ENCODE measurements at places on chromosomes 12 and 14.

DNA sequence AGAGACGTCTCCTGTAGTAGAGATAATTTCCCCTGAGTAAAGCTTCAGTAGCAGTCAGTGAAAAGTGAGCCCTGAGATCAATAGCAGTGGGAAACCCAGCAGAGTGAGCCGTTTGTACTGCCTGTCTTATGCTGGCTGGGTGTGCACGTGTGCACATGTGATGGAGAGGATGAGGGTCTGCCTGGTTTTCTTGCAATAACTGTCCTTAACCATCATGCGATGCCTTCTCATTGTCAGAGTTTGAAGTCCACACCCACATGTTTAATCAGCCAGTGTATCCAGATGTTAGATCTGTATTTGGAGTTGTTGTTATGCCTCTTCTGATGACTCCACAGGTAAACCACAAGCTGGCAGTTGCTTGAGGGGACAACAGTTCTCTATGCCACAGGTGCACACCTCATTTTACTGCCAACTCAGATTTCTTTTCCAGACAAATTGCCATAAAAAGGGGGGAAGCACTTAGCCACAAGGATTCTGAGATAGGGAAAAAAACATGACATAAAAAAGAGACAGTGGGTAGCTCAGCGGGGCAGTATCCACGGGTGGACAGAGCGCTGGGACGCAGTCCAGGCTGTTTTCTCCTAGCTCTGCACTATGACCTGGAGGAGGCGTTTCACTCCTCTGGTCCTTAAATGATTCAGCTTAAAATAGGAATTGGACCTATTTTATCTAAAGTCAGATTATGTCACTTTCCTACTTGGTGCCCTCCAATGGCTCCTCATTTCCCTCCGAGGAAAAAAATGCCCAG, 192.3 kb downstream of the ANO6 start:
- no peak for DNase-seq

DNA sequence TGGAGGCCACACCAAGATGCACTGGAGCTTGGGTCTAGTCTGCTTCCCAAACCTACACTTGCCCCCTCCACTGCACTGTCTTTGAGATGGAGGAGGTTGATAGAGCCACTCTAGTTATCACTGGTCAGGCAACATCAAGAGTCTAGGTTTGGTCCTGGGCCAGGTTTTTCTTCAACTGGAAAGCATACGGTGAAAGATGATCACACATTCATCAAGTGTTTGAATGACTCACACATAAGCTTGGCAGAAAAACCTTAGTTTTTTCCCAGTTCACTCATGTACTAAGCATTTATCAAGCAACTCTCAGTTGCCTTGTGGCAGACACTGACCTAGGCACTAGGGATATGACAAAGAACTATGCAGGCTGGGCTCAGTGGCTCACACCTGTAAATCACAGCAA, 84.5 kb downstream of the PLEKHG3 start:
- DNase-seq: no peak

- no peak for DNase-seq
Measured at GRCh38 chr14:104424406-104425072, 155.0 kb upstream of the C14orf180 start.

GRCh38 chr14:100955201-100955600, 51.7 kb upstream of the RTL1 start:
- no peak for DNase-seq

DNA sequence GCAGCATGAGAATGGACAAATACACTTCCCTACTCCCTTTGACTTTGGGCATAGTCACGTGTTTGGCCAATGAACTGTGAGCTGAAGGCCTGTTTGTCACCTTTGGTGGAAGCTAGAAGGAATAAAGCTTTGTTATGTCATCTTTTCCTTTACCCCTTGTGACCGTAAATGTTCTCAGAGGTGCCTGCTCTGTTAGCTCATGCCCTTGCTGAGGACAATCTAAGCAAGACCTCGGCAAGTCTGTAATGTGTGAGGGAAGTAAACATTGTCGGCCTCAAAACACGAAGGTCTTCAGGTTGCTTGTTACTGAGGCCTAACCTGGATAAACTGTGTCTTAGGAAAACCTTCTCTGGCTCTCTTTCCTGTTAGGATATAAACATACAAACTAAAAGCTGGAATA, 354.2 kb downstream of the TMEM132D start:
- DNase-seq: no peak

GRCh38 chr12:78099806-78100205, 269.1 kb downstream of the NAV3 start:
- DNase-seq: no peak

GRCh38 chr14:84555493-84555892, 974.5 kb upstream of the FLRT2 start:
- no peak for DNase-seq

DNA sequence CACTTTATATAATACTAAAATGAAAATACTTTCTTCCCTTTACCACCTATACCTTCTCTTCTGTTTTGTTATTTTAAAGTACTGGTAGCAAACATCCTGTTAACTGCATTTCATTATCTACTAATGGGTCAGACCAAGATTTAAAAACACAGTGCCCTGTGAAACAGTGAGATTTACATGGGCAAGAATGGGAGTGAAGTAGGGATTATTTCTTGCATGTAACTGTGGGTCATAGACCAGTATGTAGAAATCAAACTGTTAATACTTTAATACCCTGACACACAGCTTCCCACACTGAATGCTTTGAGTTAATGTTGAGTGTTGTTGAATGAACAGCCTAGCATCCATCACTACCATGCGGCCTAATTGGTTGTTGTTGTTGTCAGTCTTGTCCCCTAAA, 61.6 kb downstream of the PLEKHA5 start:
- no peak for DNase-seq

DNA sequence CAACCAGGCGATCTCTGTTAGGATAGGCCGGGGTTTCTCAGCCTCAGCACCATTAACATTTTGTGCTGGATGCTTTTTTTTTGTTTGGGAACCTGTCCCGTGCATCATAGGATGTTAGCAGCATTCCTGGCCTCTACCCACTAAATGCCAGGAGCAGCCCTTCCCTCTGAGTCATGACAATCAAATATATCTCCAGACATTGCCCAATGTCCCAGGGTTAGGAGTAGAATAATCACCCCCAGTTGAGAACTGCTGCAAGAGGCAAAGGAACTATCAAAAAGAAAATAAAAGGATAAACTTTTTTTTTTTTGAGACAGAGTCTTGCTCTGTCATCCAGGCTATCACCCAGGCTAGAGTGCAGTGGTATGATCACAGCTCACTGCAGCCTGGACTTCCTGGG, 76.0 kb downstream of the ACACB start:
- no peak for DNase-seq

- DNase-seq: no peak
Measured at GRCh38 chr14:106848330-106849121, 1322.1 kb downstream of the TMEM121 start.

DNA sequence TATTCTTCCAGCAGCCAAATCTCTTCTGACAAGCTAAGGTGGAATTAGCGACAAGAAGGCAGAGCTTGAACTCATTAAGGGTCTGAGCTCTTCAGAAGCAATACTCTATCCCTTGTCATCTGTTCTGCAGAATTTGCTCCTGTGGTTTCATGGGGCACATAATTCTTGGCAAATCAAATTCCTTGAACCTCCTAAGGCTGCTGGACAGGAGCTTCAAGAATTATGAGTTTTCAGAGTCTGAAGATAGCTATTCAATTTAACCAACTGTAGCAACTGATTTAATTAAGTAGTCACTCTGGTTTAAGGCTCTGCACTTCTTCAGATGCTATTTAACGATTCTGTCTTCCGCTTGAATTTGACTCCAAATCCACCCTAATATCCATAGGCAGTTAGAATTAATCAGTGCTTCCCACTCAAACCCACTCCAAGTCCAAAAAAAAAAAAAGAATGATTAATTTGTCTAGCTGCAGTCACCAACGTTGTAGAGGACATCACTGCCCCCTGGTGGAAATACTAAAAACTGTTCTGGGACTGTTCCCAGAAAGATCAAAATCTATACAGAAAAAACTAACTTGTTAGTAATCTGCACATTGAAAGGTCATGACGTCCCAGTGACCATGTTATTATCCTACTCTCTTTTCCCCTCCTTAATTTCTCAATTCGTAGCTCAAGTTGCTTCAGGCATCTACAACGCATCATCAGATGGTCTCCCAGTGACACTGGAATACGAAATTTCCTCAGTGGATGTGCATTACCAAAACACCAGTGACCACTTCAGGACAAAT, 169.9 kb downstream of the KIF21A start:
- DNase-seq: peak; percentile 24

GRCh38 chr12:108525681-108526080, 10.6 kb downstream of the FICD start:
- no peak for DNase-seq

- DNase-seq: no peak
Measured at GRCh38 chr12:90794212-90794611, 160.8 kb downstream of the CCER1 start.

- DNase-seq: no peak
Measured at GRCh38 chr12:101186291-101186690, 23.7 kb downstream of the SLC5A8 start.

DNA sequence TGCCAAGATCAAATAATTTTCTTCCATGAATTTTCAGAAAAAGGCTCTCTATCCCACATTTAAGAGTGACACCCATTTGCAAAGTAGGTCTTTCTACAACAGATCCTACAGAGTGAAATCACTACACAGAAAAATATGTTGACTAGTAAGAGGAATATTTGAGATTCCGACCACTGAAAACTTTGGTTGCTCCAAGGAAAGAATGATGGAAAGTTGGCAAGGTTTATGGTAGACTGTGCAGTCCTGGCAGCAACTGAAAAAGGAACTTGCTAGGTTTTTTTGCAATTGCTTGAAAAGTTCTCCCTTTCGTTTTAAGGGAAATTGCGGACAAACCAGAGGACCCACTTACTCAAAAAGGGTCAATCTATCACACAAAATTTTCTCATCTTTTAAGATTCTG, 83.1 kb upstream of the TSPAN8 start:
- DNase-seq: no peak

- DNase-seq: no peak
Measured at GRCh38 chr14:78173346-78174035, 3.3 kb downstream of the NRXN3 start.

- DNase-seq: no peak
Measured at GRCh38 chr14:68781161-68782021, 11.5 kb downstream of the ZFP36L1 start.

GRCh38 chr14:24080142-24080530, 8.8 kb downstream of the CPNE6 start:
- no peak for DNase-seq

All from NCI-H146 (cell line).